ENCODE measurements at places on chromosomes 11 and 22.
A peak's percentile ranks its signal among the peaks of the same experiment; 100 is the strongest.

DNA sequence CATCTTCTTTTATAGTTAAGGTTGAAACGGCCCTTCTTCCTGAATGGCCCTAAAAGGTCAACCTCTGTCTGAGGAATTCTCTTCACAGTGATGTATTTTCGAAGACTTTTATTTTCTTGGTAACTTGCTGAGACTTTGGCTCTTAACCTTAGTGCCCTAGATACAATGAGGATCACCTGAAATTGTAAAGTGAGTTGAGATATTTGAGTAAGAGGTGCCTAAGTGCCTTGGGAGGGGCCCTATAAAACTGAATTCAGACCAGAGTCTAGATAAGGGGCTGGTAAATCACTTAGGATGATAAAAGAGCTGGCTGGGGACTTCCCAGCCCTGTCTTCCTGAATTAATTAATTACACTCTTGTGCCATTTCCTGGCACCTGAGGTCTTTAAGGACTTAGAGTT lies 505.6 kb upstream of the KIRREL3 start:
- DNase-seq = no peak

GRCh38 chr11:70067036-70067435 lies 11.1 kb upstream of the ANO1 start:
- no peak for DNase-seq

DNA sequence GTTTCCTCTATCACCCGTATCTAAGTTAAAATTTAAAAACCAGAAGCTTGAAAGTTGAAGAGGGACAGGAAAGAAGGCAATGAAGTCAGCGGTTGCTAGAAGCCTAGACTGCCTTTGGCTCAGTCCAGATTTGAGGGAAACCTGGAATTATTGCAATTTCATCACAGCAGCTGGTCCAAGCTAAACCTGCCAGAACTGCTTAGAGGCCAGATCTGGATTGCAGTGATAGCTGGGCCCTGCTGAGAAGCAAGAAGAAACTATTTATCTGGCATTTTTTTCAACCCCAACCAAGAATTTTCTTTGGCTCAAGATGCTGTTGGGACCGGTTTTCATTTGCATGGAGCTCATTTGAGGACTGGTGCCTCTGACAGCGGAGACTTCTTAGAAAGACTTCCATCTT lies 121.5 kb upstream of the TEAD1 start:
- no peak for DNase-seq

DNA sequence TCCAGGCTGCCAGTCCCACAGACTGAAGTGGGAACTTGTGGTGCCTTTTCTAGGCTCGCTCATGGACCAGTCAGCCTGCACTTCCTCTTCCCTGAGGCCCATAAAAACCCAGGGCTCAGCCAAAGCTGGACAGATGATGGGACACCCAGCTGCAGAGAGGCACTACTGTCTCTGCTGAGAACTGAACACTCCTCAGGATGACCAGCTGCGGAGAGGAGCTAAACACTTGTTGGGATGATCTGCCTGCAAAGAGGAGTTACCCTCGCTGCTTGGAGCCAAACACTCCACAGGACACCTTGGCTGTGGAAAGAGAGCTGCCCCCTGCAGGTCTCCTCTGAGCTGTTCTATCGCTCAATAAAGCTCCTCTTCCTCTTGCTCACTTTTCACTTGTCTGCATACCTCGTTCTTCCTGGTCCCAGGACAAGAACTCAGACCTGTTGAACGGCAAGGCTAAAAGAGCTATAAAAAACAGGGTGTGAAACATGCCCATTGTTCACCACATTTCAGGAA lies 465.5 kb downstream of the GUCY1A2 start:
- no peak for DNase-seq

DNA sequence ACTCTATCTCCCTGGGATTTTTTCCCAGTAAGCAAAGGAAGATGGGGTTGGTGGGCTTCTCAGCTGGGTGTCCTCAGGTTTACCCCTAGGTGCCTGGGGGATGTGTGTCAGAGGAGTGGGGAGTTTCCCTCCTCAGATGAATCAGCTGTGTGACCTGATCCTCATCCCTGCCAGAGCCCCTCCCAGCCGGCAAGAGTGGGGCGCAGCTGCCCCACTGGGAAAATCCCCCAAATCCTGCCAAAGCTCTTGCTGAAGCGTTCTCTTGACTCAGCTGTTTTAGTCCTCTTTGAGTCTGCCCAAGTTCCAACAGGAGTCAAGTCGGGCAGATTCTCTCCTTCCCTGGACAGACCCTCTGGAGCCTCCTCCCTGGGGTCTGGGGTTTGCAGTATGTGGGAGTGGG lies 6.0 kb downstream of the C11orf68 start:
- DNase-seq = peak; percentile 86

GRCh38 chr11:2931771-2932738 lies 2.8 kb upstream of the PHLDA2 start:
- DNase-seq = no peak

- DNase-seq = no peak
Measured at GRCh38 chr11:132898676-132899075, 633.6 kb downstream of the OPCML start.

- no peak for DNase-seq
Measured at GRCh38 chr11:111384494-111384893, 5.4 kb upstream of the POU2AF1 start.

- DNase-seq = no peak
Measured at GRCh38 chr11:75784085-75784478, 15.5 kb downstream of the DGAT2 start.

DNA sequence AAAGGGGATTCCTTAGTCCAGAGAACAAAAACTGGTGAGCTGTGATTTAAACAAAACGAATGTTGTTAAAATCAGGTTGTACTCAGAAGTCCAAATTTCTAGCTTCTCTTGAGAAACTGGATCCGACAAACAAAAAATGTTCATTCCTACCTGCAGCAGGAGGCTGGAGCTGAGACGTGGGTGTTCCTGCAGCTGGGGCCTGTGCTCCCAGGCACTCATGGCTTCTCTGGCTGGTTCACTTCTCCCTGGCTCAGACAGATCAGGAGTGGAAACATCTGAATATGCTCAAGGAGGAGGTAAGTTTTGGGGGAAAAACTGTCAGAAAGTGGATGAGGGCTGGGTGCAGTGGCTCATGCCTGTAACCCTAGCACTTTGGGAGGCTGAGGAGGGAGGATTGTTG lies 24.7 kb upstream of the PARVB start:
- no peak for DNase-seq

- no peak for DNase-seq
Measured at GRCh38 chr11:120043328-120043945, 94.5 kb downstream of the TRIM29 start.

DNA sequence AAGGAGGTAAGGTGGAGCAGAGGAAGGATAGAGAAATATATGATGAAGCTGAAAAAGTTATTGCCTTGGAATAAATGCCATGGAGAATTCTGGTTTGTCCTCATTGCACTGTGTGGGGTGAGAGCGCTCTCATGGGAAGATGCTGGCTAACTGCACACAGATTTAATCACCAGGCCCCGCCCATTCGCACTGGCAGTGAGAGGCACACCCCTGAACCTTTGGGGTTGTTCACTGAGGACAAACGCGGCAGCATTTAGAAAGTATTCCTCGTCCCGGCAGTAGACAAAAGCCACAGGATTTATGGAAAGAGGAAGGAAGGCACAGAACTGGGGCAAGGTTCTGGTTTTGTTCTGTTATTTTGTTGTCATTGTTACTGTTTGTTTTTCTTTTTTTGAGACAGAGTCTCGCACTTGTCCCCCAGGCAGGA lies 70.2 kb downstream of the MED15 start:
- DNase-seq = no peak

DNA sequence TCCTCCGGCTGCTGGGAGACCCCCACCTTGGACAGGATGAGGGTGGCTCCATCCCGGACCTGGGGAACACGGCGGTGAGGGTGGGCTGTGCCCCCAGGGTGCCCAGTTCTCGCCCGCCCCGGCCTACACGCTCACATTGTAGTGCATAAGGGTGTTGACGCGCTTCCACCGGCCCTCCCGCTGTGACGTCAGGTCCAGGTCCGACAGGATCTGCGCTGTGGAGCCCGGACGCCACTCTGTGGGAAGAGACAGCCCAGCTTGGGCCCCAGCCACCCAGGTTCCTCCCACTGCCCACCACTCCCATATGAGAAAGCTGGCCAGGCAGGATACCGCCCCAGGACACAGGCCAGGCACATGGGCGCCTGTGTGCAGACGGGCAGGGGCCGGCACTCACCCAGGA lies 8.3 kb upstream of the MAPK11 start:
- DNase-seq = no peak

DNA sequence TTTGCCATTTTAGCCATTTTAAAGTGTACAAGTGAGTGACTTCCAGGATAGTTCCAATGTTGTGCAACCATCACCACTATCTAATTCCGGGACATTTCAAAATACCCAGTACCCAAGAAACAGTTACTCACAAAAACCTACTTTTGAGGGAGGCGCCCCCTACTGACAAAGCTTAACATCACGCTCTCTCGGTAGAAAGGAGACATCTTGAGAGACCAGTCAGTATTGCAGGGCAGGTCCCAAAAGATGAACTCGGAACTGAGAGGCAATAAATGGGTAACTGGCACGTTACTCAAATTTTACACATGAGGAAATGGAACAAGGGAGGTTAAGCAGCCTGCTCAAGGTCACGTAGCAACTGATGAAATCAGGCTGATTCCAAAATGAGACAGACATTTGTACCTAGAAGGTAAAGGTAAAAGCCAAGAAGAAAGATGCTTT lies 50.0 kb upstream of the POU2AF1 start:
- DNase-seq = no peak

GRCh38 chr11:126115816-126116331 lies 53.2 kb upstream of the CDON start:
- DNase-seq = no peak

DNA sequence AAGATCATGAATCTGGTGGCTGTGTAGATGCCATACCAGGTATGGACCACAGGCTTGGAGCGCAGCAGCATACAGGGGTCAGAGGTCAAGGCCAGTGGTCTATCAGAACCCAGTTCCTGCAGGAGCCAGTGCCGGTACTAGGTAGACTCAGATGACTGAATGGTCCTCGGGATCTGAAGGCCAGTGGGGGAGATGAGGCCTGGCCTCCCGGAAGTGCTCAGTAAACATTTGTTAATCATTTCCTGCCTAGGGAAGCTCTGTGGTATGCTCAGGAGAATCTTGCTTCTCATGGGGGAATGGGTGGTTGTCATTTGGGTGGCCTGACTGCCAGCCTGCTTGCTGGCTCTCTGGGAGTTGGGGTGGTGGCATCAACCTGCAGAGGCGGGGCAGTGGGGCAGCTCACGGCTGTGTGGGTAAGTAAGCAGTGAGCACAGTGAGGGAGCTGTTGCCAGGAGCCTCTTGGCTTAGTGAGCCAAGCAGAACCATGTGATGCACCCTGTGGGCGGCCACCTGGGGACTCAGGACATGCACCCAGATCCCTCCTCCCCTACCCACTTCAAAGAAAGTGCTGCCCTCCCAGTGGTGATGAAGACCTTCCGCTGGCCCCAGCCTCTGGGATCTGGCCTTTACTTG lies 33.0 kb downstream of the PTPRJ start:
- DNase-seq = no peak

DNA sequence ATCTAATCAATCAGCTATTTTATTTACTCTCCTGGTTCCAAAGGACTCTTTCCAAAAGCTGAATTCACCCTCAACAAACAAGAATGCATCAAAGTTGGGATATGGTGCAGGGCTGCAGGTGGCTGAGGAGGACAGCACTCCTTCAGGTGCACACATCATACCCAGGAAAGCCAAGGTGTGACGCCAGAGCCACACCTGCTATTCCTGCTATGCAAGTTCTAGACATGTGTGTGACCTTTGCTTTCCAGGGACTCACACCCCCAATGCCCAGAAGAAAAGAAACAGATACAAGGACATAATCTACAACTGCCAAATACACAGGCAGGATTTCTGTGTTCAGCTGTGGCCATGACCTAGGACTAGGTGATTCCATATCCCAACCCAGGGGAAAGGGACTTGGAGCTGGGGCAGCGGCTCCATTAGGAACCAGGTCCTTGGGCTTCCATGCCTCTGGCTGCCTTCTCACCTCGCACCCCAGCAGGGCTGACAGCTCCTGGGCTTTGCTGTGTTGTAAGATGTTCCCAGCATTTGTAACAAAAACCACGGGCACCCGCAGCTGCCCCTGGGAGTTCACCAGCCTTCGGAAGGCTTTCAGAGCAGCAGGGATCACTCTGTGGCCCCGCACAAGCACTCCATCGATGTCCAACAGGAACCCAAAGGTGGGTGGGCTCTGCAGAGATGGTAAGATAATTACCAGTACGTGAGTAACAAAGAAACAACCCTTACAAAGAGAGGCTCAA lies 9.8 kb downstream of the HDHD5 start:
- no peak for DNase-seq

DNA sequence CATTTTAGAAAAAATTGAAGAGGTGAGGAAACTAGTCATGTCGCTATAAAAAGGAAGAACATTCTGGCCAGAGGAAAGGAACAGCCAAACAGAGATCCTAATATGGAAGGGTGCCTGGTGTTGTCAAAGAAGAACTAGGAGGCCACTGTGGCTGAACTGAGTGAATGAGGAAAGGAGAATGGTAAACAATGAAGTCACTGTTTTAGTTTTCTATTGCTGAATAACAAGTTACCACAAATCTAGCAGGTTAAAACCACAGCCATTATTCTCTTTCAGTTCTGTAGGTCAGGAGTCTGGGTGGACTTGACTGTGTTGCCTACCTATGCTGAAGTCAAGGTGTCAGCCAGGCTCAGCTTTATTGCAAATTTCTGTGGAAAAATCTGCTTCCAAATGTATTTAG lies 549.3 kb upstream of the CCDC90B start:
- no peak for DNase-seq

- DNase-seq = peak; percentile 34
Measured at GRCh38 chr11:22787551-22788162, 41.9 kb downstream of the SVIP start.

GRCh38 chr11:88231894-88232482 lies 56.7 kb upstream of the RAB38 start:
- peak; percentile 46 for DNase-seq

All from RWPE1 (cell line).